COLO829 (cell line): ENCODE measurements at places on chromosomes 6 and 20.

DNA sequence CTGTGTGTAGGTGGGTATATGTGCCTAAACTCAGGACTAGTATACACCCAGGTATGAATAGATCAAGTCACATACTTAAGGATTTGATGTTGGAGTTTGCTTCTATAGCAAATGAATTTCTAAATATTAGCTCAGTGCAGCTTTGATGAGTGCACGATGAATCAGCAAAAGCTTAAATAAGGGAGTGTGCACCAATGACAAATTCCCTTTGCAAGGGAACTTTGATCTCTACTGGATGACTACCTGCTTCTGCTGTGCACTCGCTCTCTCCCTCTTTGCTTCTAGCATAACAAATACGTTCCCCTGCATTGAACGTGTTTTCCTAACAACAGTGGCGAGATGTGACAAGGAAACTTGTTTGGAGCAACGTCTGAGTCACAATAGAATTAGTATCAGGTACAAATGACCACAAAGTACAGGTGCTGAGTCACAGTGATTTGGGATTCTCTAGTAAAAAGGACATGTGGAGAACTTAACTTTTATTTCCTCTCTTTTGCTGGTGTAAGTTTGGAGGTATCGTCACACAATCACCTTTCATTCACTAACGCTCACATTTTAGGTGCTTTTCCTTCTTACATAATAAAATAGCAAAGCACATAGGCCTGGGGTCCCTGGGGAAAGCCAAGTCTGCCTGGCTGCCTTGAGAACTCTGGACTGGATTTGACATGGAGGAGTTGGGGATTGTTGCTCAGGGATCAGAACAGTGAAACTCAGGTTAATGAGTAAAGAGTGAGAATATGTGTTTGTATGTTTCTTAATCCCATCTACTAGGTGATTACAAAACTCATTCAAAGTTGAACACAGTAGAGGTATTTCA, 49.7 kb downstream of the KLHL31 start:
- no peak for DNase-seq

GRCh38 chr6:89554106-89554505, 84.4 kb downstream of the LYRM2 start:
- DNase-seq, result no peak

DNA sequence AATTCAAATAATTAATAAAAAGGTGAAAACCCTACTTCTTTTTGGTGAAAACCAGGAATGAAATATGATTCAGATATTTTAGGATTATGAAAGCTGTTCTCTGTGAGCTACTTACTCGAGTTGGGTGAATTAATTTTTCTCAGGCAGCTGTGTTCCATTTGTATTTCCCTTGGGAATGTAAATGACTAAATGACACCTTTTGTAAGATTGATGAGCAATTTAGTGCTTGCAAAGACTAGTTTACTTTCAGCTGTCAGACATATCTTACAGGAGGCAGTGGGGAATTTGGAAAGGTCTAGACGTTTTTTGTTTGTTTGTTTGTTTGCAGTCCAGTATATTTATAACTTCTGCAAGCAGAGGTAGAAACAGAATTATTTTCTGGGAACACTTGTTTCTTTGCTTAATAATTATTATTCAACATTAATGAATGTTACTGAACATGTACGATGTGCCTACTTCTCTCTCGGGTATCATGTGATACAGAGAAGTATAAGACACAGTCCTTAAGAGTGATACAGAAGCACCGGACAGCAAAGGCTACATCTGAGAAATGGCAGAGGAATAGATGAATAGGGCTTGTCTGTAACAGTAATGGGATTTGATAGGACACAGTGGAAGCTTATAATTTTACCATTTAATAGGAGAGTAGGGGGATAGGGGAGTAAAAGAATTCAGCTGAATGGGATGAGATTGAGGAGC, 91.3 kb downstream of the AKAP7 start:
- no peak for DNase-seq

GRCh38 chr6:3232017-3232945, 4.8 kb upstream of the TUBB2B start:
- no peak for DNase-seq

DNA sequence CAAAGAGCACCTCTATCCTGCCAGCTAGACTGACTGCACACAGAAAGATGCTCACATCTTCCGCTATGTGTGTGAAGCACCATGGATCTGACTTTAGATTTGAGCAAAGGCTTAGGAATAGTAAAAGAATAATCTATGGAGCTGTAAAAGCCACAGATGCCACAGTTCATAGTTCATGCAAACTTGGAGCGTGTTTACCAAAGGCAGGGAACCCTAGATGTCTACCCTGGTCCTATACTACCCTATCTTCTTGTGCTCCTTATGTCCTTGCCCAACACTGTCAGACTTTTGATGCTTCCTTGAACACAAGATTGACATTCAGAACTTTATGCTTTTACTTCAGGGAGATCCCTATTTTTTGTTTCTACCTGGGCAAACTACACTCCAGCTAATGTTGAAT, 39.2 kb downstream of the SPACA1 start:
- no peak for DNase-seq

DNA sequence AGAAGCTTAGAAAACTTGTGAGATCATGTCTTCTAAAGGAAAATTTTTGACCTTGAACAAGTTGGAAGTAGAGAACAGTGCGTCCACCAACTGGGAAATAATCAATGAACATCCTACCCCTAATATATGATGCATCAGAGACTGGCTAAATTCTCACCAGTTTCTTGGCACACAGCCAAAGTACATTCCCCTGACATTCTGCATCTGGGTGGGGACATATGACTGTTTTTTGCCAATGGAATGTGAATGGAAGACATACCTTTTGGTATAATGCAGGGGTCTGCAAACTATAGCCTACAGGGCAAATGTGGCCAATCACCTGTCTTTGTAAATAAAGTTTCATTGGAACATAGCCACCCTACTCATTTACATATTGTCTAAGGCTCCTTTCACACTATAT, 84.7 kb downstream of the HAO1 start:
- DNase-seq, result no peak

DNA sequence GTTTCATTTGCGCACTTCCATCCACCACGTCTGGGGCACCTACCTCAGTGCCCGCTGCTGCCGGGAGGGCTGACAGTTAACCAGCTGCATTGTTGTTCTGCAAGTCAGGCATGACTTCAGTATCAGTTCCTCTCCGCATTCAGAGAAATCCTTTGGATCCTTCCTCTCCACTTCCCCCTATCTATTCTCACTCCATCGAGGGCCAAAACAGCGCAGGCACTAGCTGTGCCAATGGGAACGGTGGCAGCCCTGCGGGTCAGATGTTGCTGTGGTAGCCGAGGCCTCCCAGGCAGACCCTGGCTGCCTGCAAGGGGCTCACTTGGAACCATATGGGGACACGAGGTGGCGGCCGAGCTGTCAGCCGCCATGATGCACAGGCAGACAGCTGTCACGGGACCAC, 64.2 kb upstream of the INSM1 start:
- DNase-seq, result no peak

- no peak for DNase-seq
Measured at GRCh38 chr6:54361188-54361587, 52.9 kb downstream of the TINAG start.

- no peak for DNase-seq
Measured at GRCh38 chr6:18121580-18122127, 823 bp downstream of the NHLRC1 start.

DNA sequence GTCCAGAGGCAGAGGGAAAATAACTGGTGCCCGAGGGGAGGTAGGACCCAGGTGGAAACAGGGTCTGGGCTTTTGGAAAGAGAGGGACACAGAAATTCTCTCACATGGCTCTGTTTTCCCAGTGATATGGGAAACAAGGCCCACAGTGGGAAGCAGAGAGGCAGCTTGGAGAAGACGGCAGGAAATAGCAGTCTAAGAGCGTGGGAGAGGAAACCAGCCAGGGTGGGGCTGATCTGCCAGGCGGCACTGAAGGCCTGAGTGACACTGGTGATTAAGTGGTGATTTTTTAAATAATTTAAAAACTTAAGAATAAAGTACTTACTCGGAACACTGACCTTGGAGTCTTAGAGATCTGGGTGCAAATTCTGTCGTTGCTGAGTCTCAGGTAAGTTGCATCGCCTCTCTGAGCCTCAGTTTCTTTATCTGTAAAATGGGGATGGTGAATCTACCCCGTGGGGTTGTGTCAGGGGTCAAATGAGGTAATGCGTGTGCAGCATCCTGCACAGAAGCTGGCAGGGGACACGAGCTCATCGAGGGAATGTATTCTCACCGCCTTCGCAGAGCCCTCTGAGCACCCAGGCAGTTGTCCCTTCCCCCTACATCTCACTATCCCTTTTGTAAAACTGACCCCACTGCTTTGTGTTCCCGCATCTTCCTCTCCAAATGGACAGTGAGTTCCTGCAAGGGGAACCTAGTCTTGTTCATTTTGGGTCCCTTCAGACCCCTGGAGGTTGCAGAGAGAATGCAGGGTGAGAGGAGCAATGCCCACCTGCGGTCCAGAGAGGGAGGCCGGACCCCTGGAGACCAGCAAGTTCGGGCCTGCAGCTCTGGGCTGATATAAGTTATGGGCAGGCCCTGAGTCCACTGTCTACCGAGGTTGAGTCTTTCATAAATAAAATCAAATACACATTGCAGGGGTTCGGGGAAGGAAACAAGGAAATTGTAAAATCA, 228.6 kb upstream of the PMEPA1 start:
- DNase-seq, result no peak

- no peak for DNase-seq
Measured at GRCh38 chr6:86936834-86937218, 502 bp upstream of the HTR1E start.

DNA sequence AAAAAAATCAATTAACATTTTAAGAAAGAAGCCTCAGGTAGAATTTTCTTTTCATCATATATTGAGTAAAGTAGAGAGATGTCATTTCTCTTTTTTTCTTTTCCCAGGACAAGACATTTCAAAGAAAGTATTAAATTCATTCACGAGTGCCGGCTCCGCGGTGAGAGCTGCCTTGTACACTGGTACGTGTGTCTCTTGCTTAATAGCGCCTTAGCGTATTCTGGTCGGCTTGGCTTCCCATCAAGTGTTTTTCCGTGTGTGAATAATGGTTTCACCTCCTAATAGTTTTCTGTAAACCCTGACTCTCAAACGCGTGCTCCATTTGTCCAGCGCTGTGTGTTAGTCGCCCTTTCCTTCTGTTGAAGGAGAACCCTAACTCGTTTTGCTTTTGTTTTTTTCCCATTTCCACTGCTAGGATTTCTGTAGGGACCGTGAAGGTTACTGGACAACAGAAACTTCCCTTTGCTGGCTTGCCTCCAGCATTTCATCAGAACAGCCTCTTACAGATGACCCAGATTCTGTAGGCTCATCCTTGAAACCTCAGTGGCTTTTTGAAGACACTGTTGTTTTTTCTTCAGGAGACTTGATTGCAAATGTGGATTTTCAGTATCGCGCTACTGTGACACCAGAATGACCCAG, 45.7 kb upstream of the IRF4 start:
- no peak for DNase-seq

DNA sequence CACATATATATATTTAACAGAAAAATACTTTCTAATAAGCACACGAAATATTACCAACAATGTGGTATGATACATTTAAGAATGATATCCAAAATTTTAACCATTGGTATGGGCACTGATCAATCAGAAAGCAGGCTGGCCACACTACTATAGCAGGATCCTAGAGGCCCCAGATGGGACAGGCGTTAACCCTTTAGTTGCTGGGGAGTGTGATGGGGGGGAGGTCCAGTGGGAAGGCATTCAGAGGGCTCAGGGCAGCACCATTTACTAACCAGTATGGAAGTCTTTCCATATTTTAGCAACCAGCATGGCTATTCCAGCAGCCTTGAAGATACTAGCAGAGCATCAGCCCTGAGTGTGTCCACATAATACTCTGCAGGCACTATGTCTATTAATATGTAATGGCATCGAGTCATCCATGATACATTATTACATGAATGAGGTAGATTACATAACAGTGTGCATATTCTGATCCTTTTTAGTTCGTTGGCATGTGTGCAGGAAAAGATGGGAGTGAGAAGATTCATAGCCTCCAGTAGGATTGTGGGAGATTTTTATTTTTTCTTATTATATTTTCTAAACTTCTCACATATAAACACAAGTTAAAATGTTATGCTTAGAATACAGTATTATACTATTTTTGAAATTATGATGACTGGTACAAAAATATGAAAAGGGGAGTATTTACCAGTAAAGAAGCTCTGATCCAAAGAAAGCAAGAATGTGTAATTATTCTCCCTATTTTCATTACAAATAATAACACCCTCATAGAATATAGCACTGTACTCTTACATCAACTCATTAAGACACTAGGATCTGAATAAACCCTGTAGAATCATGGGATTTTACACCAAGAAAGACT, 78.9 kb downstream of the FAM217A start:
- no peak for DNase-seq

DNA sequence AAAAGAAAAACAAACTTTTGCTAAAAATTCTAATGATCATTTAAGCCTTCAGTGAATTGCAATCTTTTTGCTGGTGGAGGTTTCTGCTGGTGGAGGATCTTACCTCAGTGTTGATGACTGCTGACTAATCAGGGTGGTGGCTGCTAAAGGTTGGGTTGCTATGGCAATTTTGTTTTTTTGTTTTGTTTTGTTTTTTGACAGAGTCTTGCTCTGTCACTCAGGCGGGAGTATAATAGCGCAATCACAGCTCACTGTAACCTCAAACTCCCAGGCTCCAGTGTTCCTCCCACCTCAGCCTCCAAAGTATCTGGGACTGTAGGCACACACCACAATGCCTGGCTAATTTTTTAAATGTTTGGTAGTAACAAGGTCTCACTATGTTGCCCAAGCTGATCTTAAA, 94.7 kb downstream of the ANKRD6 start:
- no peak for DNase-seq

DNA sequence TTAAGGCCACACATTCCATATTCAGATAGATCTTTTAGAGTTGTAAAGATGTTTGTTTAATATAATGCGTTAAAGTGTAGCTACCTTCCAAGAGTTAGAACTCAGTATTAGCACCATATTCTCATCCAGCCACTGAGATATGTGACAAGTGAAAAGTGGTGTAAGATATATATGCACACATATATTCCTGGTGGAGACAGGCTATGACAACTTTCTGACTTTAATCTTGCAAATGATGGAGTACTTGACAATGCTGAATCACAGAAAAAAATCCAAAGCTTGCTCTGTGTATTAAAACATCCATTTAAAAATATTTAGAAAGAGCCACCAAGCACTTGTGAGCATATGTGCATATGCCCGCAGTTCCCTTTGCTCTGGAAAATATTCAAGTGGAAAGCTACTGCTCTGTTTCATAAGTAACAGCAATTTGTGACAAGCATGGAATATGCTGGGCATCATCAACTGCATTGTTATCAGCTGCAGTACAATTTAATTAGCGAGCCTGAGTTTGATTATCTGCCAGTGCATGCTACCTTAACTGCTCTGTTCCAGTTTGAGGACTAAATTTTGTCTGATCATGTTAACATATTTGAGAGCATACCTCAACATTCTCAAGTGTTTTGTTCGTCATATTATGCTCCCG, 64.8 kb downstream of the VIP start:
- no peak for DNase-seq

- no peak for DNase-seq
Measured at GRCh38 chr6:4128748-4129147, 6.6 kb downstream of the ECI2 start.

DNA sequence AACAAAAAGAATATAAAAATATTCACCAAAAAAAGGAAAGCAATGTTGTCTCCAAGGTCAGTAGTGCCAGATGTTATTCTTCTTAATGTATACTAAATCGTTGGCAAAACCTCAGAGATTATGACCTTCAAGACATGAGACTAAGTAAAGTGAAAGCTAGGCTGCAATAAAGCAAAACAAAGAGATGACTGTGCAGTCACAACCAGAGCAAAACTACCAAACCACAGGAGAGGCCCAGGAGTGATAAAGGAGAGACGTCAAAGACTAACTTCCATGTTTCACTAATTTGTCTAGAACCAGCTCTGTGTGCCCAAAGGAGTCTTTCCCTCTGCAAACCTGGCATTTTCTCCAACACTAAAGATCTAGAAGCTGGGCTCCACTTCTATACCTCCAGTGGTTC, 155.9 kb upstream of the POU3F2 start:
- DNase-seq, result peak; percentile 67
